ENCODE measurements at places on chromosomes 7 and 10.

- DNase-seq: no peak
Measured at GRCh38 chr10:110016039-110016438, 8.3 kb downstream of the ADD3 start.

DNA sequence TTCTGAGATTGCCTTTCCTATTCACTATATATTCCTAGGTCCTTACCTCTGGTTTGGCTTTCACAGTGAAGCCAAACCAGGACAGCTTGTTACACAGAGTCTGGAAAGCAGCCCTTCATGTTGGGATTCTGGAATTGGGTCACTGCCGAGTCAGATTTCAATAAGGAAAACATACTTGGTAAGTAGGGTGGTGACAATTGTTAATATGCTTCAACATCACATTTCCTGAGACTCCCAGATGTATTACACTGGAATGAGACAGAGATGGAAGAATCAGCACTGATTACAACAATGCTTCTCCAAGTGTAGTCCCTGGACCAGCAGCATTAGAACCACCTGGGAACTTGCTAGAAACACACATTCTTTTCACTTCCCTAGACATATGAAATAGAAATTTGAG, 268.9 kb upstream of the SEMA3C start:
- DNase-seq: no peak

GRCh38 chr7:16463949-16464715, 1.4 kb downstream of the SOSTDC1 start:
- no peak for DNase-seq

DNA sequence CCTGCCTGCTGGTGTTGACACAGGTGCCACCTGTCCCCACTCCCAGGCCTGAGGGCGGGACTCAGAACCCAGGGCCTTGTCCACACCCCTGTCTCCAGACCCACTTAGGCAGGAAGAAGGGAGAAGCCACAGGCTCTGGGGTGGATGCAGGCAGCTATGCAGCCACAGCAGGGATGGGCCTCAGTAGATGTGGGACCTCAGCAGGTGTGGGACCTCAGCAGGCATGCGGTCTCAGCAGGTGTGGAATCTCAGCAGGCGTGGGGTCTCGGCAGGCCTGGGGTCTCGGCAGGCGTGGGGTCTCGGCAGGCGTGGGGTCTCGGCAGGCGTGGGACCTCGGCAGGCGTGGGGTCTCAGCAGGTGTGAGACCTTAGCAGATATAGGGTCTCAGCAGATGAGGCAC, 118.0 kb upstream of the PITRM1 start:
- DNase-seq: no peak

GRCh38 chr7:55299273-55299967, 65.7 kb upstream of the LANCL2 start:
- DNase-seq: no peak

GRCh38 chr10:86227501-86228258, 138.9 kb downstream of the GRID1 start:
- no peak for DNase-seq

- DNase-seq: no peak
Measured at GRCh38 chr7:21986096-21986495, 40.4 kb upstream of the CDCA7L start.

DNA sequence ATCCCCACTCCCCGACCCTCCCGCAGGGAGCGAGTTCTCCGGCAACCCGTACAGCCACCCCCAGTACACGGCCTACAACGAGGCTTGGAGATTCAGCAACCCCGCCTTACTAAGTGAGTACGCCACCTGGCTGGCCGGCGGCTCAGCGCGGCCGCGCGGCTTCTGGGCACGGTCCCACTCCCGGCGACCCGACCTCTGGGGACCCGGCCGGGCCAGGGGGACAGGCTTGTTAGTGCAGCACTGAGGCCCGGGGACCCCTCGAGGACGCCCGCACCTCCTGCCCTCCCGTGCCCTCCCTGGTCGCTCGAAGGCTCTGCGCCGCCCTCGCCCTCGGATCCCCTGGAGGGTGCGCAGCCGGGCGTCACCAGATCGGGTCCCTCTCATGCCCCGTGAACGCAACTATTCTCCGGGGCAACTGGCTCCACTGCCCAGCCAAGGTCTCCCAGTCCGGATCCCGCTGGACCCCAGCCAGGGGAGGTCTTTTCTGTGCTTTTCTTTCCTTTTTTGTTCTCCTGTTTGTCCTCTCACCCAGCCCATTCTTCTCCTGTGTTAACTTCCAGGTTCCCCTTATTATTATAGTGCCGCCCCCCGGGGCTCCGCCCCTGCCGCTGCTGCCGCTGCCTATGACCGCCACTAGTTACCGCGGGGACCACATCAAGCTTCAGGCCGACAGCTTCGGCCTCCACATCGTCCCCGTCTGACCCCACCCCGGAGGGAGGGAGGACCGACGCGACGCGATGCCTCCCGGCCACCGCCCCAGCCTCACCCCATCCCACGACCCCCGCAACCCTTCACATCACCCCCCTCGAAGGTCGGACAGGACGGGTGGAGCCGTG, 81.8 kb downstream of the PAX2 start:
- no peak for DNase-seq

DNA sequence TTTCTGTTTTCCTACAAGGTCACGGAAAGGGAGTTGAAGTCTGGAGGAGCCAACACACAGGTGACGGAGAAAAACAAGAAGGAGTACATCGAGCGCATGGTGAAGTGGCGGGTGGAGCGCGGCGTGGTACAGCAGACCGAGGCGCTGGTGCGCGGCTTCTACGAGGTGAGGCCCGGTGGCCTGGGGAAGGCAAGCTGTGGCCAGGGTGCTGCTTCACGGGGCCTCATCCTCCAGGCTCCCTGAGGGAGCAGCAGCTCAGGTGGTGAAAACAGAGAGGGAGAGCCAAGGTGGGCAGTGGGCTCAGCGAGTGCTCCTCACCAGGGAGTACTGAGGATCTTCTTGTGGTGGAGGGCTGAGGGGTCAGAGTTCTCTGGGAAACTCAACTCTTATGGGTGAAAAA, 32.5 kb upstream of the STK17A start:
- DNase-seq: no peak

- no peak for DNase-seq
Measured at GRCh38 chr7:127885843-127886242, 145.4 kb downstream of the LRRC4 start.

DNA sequence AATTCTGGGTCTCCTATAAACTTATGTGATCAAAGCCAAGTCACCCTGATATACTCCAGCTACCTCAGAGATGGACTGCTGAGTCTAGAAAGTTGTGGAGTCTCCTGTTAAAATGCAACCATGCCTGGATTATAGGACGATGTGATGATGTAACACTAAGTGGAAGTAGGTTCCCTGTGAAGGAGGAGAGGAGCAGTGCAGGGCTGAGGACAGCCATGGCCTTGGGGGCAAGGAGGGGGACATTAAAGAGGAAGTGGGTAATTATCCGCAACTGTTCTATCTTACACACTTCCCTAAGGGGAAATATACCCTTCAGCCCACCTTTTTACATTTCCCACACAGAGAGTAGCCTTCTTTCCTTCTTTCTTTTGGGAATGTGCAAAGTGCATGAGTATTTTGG, 63.8 kb downstream of the MTPN start:
- no peak for DNase-seq

- no peak for DNase-seq
Measured at GRCh38 chr10:117410557-117410956, 35.3 kb upstream of the PDZD8 start.

DNA sequence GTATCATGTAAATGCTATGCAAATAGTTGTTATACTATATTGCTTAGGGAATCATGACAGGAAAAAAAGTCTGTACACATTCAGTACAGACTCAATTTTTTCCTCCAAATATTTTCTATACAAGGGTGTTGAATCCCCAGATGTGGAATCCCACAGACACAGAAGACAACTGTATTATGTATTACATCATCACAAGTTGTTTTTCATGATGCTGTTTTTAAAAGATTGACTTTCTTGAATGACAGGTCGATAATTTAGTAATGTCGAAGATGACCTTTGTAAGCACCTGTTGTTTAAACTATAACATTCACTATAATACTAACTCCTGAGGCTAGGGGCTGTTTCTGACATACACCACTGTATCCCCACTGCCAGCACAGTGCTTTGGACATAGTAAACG, 143.5 kb downstream of the MLLT10 start:
- DNase-seq: no peak

DNA sequence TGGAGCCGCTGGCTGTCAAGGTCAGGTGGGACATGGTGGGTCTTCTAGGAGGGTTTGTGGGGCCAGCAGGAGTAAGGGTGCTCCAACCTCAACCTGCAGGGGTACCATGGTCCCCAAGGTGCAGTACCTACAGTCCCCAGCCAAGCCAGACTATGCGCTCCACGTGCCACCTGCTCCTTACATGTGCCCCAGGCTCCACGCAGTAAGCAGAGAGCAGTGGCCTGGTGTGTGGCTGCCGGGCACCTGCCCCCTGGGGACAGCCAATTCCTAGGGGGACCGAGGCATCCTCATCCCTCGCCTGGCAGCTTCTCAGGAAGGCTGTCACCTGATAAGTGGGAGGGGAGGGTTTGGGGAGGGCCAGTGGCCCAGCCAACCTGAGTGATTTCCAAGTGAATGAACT, 11.7 kb upstream of the ZNF716 start:
- no peak for DNase-seq

- no peak for DNase-seq
Measured at GRCh38 chr7:69836702-69837101, 238.4 kb downstream of the AUTS2 start.

DNA sequence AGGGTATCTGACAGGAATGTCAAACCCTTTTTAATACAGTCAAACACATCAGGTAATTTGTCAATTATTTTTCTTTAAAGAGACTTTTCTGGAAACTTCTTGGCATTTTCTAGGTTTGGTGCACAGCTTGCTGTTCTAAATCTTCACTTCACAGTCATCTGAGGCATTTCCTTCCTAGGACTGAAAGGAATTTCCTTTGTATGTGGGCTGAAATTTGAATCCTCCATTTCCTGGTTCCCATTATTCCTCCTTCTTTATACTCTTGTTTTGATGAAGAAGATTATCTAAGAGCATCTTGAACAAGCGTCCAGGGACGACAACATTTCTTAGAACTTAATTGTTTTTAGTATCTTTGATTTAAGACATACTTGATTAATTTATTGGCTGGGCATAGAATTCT, 24.9 kb downstream of the CALD1 start:
- no peak for DNase-seq

GRCh38 chr7:139328375-139328774, 12.8 kb upstream of the FMC1 start:
- DNase-seq: no peak

DNA sequence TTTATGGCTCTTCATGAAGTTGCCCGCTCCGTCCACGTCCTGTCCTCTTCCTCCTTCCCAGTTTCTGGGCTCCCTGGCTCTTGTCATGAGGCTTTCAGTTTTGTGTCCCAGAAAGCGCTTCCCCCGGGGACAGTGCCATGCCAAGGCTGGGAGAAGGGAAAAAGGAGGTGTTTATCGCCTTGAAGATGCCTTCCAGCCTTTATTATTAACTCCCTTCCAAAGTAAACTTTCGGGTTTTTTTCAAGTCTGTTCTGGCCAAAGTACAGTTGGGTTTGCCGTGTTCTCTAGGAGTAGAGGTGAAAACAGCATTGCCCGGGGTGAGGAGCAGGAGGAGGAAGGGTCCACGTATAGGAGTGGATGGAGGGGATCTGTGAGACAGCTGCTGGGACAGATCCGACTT, 117.2 kb downstream of the CUX1 start:
- DNase-seq: no peak

GRCh38 chr7:138887872-138888656, 90.1 kb upstream of the ATP6V0A4 start:
- no peak for DNase-seq

DNA sequence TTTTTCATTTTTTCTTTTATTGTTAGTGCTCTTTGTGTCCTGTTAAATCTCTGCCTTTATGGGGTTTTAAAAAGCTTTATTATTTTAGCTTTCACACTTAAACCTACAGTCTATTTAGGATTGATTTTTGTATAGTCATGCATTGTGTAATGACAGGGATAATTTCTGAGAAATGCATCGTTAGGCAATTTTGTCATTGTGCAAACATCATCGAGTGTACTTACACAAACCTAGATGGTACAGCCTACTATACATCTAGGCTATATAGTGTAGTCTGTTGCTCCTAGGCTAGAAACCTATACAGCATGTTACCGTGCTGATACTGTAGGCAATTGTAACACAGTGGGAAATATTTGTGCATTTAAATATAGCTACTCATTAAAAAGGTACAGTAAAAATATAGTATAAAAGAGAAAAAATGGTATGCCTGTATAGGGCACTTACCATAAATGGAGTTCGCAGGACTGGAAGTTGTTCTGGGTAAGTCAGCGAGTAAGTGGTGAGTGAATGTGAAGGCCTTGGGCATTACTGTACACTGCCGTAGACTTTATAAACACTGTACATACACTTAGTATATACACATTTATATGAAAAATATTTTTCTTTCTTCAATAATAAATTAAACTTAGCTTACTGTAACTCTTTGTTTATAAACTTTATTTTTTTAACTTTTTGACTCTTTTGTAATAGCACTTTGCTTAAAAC, 16.0 kb downstream of the UBE2D1 start:
- DNase-seq: no peak

GRCh38 chr7:94039368-94040035, 35.3 kb upstream of the BET1 start:
- no peak for DNase-seq

DNA sequence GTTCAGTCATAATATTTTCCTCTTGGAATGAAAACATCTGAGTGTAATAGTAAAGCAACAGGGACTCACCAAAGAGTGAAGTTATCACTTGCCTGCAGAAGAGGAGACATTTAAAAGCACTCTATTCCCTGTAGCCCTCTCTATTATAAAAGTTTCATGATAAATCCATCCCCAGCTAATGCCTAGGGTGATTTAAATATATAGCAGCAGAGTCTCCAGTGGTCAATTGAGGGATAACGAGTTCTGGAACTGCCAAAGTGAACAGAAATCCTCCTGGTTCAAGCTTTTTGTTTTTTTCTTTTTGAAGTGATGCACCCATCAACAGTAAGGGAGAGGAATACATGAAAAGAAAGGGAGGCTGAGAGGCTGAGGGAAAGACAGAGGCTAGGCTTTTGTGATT, 87.3 kb downstream of the EVX1 start:
- DNase-seq: no peak

DNA sequence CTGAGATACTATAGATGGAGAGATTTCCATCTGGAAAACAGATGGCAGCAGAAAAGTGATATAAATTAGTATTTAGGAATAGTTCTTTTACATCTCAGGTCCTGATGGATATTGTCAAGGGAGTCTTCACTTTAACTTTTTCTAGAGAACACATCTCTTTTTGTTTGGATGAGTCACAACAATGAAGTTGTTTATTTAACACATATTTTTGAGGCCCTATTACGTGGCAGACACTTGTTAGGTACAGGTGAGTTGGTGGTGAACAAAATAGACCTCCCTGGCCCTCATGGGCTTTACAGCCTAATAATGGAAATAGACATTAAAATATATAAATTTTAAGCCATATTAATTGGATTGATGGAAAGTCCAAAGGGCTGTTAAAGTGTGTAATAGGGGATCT, 168.3 kb downstream of the VTI1A start:
- no peak for DNase-seq

GRCh38 chr7:155874411-155874810, 62.1 kb upstream of the SHH start:
- DNase-seq: no peak

DNA sequence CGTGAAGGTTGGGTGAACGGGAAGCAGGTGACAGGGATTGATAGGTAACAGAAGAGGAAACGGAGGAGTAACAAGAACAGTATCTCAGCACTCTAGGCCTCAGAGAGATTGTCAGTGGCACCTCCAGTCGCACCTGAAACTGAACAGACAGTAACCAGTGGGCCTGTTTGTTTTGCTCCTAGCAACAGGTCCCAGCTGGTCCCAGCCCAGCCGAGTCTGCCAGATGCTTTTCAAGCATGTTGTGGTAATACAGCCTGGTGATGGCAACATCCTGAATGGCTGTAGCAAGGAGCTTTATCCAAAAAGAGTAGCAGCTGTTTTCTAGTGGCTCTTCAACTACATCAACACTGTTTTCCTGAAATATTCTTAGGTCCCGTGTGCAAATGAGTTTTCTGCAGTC, 4.7 kb downstream of the CACNB2 start:
- no peak for DNase-seq
